Stimulated activated naive CD8-positive, alpha-beta T cell treated with anti-CD3 and anti-CD28 coated beads, Interleukin-15, amount 100 ng/mL, for 72 hours (primary cell): ENCODE measurements at places on chromosomes 4 and X.

DNA sequence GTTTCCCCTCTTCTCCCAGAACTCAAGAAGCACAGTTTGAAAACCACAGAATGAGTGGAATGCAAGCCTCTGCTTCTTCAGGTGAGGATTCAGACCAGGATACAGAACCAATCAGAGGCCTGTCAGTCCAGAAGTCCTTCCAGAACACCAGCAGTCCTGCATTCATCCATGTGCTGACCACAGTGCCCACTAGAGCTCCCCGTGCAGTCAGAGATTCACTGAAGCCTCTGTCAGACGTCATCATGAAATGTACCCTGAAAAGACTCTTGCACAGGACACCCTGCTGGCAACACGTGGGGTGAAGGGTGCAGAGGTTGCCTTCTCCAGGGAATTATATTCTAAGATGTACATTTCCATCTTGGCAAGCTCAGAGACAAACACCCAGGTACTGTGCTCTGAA is 75.9 kb upstream of the LSM6 start:
- no peak for DNase-seq

DNA sequence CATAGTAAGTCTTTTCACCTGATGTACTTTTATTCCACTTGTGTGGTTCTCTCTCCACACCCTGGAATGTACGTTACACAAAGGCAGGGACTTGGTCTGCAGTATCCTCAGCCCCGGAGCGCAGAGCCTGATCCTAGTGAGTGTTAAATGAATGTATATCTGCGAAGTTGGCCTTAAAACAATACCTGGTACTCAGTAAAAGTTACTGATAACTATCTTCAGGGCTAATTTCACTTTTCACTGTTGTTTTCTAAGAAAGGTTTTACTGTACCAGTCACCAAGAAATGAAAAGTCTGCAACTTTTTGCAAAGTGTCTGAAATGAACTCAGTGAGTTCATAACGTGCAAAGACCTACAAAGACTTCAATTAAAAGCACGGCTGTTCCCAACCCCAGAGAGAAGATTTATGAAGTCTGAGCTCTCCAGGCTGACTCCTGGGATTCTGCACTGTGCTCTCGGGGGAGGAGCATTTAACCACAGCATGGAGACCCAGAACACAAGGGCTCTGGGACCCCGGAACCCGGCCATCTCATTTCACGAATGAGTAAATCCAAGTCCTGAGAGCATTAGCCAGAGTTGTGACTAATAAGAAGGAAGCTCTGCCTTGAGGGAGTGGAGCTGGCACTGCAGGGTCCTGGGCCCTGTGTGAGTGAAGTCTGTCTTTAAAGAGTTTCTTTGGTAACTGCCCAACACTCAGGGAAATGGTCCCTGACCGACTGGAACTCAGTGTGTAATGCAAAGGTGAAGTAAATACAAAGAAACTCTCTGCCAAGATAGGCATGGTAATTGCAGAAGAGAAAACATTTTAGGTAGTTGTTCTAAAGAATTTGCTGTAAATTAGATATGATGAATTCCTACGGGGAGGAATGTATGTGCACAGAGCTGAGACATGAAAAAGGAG is 165.8 kb downstream of the NSUN7 start:
- DNase-seq: no peak

DNA sequence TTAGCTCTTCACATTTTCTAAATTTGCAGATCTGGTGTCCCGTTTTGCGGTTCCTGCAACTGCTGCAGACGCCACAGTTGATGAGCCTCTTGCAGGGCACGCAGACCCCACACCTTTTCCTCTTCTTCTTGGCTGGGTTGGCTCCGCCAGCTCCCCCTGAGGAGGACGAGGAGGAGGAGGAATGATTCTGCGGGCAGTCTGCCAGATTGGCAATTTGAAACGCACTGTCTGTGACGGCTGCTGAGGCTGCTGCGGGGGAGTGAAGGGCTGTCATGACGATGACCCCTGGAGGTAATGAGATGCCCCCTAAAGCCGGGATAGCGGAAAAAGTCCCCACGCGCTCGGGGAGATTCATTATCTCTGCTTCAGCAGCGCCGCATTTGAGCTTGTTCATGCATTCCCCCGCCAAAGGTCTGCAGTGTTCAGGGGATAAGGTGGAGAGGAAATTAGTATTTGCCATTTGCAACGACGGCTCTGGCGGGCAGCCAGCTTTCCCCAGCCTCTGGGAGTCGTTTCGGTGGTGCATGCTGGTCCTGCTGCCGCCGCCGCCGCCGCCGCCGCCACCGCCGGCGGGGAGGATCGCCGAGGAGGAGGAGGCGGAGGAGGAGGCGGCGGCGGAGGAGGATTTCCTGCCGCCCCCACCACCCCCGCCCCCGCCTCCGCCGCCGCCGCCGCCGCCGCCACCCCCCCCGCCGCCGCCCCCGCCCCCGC is 3.8 kb downstream of the CXXC4 start:
- DNase-seq: peak; percentile 43

- DNase-seq: no peak
These were observed 71.9 kb upstream of the RPS6KA6 start for GRCh38 chrX:84259868-84260267.

DNA sequence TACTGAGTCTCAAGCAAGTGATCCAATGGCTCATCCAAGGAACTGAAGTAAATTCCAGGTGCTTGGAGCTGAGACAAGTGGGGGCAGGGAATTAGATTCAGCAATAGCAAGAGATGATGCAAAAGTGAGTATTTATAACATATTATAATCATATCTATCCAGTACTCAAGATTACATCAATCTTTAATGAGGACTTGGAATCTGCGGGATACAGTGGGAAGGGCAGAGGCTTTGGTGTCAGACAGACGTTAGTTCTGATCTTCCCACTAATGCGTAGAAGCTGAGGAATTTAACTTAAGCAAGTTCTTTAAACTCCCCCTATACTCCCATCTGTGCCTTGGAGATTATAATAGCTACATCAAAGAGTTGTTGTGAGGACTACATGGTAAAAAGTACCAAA is 143.4 kb upstream of the NWD2 start:
- no peak for DNase-seq

- no peak for DNase-seq
These were observed 2.9 kb downstream of the ARAF start for GRCh38 chrX:47563801-47564315.

DNA sequence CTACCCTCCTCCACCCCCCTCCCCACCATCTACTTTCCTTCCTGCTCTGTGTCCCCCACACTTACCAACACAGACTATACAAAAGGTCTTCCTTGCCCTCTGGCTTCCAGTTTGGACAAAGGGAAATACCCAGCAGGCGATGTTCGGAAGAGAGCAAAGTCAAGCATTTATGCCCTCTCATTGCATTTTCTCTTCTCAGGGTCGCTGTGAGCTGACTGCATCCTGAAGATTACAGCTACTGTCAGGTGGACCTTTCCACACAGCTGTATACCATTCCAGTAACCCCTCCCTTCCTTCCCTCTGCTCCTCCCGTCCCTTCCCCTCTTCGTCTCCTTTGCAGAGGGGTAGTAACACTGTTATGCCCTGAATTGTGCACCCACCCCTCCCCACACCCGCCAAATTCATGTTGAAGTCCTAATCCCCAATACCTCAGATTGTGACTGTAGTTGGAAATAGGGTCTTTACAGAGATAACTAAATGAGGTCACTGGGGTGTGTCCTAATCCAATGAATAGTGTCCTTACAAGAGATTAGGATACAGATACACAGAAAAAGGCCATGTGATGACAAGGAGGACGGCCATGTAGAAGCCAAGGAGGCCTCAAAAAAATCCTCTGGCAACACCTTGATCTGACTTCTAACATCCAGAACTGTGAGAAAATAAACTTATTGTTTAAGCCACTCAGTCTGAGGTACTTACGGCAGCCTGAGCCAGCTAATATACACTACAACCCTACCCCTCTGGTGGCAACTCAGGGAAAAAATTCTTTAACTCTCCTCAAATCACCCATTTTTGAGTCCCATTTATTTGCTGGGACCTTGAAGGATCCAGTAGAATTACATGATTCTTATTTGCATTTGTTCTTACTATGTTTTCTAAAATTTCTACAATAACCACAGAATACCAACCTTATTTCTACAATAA is 11.7 kb downstream of the MORF4L2 start:
- no peak for DNase-seq
